ENCODE measurements at places on chromosomes 12 and 14.

DNA sequence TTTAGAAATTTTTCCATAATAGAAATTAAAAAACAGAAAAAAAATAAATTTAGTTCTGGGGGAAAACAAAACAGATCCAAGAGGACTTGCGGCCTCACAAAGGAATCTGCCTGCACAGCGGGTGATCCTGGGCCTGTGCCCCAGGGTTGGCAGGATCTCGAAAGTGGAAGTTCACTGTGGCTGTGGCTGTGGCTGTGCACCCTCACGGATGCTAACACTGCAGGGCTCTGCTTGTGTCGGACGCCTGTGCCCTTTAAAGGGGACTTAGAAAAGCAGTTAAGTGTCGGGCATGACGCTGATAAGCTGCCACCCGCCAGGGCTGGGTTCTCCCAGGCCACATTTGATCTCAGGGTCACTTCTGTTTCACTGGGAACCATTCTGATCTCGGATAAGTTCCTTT lies 209.1 kb downstream of the TTC7B start:
- no peak for DNase-seq

- no peak for DNase-seq
Observed at GRCh38 chr12:124622331-124622730, 54.9 kb upstream of the NCOR2 start.

DNA sequence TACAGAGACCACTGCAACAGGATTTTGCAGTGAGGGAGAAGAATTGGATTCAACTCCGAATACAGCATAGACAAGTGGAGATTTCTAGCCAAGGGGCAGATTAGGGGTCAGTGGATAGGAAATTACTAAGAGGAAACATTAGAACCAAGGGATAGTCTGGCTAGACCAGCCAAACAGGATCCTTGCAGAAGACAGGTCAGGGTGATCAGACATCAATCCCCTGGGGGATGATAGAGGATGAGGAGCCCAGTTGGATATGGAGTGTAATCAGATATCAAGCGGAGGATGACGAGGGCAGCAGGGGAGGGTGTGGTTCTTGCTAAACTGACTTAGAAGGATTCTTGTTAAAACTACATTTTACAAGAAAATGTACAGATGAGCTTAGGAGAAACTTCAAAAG lies 424.4 kb downstream of the DAD1 start:
- DNase-seq = no peak

DNA sequence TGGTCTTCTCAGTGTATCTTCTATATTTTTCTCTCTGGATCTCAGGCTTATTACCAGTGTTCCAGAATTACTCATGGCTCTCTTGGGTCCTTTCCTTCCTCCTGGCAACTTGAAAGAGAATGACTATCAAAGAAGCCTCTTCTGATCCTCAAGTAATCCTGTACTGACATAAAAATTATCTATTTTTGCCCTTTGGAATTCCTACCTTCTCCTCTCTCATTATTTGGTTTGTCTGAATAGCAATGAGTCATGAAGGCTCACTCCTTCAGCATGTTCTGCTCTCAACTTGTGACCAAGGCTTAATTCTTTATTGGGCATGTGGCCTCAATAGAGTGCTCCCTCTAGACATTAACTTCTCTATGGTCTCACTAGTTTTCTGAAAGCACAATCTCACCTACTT lies 553.6 kb upstream of the ATP2B1 start:
- DNase-seq = no peak

DNA sequence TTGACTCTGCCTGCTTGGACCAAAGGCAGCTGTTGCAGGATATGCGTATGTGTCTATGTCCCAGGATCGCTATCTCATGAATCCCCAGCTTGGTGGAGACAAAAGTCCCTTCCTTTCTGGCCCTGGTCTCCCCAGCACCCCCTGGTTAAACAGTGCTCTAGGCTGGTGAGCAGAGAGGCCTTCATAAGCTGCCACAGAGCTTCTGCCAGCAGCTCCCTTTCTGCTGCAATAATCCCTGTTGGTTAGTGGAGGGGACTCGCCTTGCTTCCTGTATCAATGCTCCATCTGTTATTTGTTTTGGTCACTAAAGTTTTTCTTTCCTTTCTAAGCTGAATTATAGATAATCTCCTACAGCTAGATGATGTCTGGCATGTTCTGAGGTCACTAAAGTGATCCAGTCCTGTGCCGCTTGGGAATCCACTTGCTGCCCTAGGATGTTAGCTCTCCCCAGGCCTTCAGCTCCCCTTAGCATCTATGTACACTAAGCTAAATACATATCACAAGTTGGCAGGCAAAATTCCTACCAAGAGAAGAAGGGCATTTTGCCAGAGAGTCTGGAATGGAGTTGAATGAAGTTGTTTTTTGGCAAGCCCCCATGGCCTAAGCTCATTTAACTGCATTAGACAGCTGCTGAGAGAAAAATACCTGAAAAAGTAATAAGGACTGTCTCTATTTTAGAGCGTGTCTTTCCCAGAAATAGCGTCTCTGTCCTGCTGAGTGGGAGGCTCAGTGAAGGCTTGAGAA lies 47.8 kb downstream of the RDH12 start:
- DNase-seq = no peak

DNA sequence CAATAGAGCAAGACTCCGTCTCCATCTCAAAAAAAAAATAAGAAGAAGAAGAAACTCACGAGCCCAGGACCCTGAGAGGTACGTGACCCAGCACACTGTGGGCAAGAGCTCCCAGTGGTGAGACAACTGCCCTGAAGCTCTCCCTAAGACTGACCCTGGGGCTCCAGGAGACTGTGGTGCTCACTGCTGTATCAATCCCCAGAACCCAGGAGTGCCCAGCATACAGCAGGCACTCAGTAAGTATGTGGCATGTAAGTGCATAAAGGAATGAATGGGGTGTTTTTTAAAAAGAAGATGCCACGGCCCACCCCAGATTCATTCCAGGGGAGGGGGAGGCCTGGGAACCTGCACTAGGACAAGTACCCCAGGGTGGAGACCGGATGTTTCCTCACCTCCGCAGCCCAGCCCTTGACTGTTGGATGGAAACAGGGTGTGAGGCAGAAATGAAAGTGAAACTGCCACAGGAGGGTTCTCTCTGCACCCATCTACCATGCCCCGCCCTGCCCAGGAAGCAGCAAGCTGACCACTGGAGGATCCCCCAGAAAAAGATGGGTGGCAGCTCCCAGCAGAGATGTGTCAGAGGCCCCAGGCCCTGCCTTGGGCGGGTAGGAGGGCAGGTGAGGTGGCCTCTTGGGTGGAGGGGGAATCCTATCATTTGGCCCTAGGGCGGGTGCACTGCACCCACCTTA lies 12.2 kb downstream of the ITPK1 start:
- DNase-seq = peak; percentile 26

GRCh38 chr12:57219205-57219992 lies 2.8 kb downstream of the NXPH4 start:
- DNase-seq = no peak

DNA sequence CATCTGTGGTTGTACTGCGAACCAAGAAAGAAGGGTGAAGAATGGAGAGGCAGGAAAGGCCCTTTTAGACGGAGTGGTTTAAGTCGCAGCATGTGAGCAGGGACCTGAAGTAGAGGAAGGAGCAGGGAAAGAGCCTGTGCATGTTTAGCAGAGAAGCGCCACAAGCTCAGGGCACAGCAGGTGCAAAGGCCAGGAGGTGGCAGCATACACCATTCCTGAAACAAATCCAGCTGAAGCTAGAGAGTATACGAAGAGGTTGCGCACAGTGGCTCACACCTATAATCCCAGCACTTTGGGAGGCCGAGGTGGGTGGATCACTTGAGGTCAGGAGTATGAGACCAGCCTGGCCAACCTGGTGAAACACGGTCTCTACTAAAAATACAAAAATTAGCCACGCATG lies 49.9 kb downstream of the HELB start:
- peak; percentile 40 for DNase-seq

GRCh38 chr12:61757831-61758505 lies 502.2 kb upstream of the USP15 start:
- DNase-seq = no peak

GRCh38 chr14:45140661-45141187 lies 5.0 kb downstream of the FANCM start:
- no peak for DNase-seq

DNA sequence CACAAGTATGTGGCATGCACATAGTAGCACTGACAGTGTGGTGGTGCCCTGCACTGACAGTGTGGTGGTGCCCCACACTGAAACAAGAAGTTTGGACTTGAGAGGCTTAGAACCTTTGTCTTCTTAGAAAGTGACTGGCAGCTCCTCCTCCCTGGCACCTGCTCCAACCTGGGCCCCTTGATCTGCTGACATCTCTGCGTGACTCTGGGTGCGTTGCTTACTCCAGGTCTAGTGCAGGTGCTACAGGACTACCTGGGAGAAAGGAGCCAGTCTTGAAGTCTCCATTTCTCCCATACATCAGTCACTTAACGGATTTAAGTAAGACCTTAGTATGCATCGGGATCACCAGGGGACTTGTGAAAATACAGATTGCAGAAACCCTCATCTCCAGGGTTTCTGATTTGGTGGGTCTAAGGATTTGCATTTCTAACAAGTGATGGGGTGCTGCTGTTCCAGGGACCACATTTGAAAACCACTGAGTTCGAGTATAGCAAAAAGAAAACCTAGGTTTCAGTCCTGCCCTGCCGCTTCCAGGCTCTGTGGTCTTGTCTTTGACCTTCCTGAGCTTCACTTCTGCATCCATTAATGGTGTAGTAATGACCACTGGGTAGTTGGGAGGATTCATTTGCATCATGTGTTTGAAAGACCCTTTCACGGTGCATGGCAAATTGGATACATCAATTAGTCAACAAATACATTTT lies 15.7 kb downstream of the NINJ2 start:
- no peak for DNase-seq

- DNase-seq = no peak
Observed at GRCh38 chr14:100547633-100548294, 39.5 kb downstream of the BEGAIN start.

DNA sequence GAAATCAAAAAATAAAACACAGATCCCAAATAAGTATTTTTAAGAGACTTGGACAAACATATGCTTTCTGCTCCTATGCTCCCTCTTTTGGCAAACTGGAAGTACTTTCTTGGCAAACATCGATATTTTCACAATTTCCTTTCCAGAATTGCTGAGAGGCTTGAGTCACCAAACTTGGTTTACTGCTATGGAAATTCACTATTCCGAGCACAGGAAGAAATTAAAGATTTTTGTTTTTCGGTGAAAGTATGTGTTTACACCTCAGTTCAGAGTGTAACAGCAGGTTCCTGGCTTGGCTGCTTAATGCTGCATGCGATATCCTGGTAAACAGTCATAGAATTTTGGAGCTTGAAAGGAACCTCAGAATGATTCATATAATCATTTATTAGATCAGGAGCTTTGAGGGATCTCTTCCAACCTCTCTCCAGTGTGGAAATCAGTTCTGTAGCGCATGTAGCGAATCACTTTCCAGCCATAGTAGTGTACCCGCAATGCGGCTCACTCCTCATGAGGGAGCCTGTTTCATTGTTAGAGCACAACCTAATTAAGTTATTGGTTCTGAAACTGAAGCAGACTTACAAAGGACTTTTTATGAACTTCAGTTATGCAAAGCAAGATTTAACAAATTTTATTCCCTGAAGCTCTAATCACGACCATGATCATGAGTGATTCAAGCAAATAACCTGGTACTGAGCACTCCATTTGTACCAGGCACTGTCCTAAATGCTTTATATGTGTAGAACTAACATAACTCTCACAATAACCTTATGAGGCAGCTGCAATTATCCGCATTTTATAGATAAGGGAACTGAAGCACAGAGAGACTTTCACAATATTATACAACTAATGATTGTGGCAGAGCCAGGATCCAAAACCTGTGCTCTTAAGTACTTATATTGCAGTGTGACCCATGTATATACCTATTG lies 56.4 kb upstream of the ATP2A2 start:
- peak; percentile 15 for DNase-seq

DNA sequence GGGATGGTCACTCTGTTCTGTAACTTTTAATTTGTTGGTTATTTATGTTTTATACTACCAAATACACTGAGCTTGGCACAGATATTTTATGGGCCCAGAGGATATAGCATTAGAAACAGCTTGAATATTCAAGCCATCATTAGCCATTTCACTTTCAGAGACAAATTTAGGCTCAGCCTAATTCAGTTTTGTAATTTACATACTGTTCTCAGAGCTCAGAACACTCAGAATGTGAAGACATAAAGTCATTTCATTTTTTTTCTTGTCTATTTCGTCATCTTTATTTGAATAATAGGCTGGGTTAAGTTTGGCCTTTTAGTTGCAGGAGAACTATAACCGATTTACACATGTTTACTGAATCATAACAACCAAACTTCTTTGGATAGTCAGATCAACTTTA lies 361.7 kb downstream of the SNAPC1 start:
- DNase-seq = no peak
